ENCODE measurements at places on chromosomes 1 and 21.
A peak's percentile ranks its signal among the peaks of the same experiment; 100 is the strongest.

GRCh38 chr21:38267136-38267755 is 10.5 kb downstream of the KCNJ15 start:
- H3K36me3 ChIP-seq: no peaks in the 10 kb centered on the region
- H3K4me1 ChIP-seq: peaks cover 51% of the 10 kb centered on the region
- no peak overlapping the region for H3K4me3 ChIP-seq
- H3K27me3 ChIP-seq: no peaks in the 10 kb centered on the region

DNA sequence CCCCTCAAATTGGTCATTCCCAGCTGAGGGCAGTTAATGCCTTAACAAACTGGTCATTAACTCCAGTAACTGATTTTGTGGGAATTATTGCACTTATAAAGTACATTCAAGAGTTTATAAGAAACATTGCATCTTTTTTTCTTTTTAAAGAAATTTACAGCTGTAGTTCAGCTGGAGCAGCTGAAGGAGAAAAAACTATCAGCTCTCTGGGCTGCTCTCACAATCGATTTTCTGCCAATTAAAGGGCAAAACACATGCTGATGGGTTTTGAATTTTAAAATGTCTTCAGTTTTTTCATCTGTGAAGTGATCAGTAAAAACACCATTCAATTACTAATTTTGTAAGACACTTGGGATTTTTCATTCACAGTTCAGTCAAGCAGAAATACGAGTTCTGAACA is 74.7 kb downstream of the KIFAP3 start:
- peak overlapping the region; percentile 21 for H3K27ac ChIP-seq
- H3K27me3 ChIP-seq: no peaks in the 10 kb centered on the region
- DNase-seq: no peak
- no peak overlapping the region for H3K4me3 ChIP-seq
- H3K36me3 ChIP-seq: no peaks in the 10 kb centered on the region
- H3K4me1 ChIP-seq: peaks cover 29% of the 10 kb centered on the region

DNA sequence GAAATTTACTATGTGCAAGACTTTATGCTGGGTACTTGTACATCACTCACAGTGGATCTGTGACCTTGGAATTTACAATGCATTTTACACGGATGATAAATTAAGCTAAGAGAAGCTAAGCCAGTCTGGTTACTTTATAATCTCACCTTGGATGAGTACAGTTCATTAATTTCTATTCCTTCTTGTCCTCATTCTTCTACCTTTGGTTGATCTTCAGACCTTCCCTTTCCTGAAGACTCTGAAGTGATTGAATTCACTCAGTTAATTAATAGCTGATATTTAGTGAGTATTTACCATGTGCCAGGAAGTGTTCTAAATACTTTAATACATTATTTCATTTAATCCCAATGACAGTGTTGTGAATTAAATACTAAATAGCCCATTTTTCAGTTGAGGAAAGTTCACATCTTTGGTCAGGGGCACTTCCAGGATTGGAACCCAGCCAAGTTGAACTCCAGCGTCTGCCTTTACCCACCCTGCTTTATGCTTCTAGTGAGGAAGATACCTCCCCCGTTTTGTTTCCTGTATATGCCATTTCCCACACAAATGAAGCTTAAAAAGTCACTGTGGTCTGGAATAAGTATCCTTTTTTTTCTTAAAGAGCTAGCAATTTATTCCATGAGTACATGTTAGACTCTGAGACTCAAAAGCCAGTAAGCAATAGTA is 146.6 kb downstream of the TLR5 start:
- H3K27me3 ChIP-seq: no peaks in the 10 kb centered on the region
- no peak for DNase-seq
- no peak overlapping the region for H3K27ac ChIP-seq
- H3K4me3 ChIP-seq: no peak overlapping the region
- peaks cover 6% of the 10 kb centered on the region for H3K36me3 ChIP-seq
- peaks cover 10% of the 10 kb centered on the region for H3K4me1 ChIP-seq

DNA sequence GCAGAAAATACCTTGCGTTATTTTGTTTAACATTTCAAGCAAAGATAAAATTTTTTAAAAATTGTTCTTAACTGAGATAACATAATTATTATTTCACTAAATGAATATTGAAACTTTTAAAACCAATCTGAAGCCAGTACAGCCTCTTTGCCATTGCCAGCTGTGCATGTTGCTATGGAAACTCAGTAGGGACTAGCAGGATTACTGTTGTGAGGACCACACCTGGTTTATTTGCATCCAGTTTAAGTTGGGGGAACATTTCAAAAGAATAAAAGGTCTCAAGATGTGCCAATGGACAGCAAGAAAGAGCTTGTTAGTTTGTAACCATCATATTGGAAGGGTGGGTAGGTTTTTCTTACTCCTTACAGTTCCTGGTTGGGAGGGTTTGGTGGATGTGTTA is 80.7 kb downstream of the POU2F1 start:
- H3K4me3 ChIP-seq: no peak overlapping the region
- no peaks in the 10 kb centered on the region for H3K36me3 ChIP-seq
- no peak for DNase-seq
- no peak overlapping the region for H3K27ac ChIP-seq
- H3K27me3 ChIP-seq: no peaks in the 10 kb centered on the region

DNA sequence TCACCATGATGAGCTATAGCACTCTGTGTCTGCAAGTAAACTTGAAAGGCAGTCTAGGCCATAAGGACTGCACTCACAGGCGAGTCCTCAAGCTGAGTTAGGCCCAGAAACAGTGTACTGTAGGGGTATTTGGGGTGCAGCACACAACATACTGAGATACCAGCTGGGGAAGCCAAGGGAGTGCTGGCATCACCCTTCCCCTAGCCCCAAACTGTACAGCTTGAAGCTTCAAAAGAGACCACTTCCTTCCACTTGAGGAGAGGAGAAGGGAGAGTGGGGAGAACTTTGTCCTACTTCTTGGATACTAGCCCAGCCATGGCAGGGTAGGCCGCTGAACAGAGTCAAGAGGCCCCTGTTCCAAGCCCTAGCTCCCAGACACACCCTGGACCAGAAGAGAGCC is 24.2 kb upstream of the SNX7 start:
- H3K27me3 ChIP-seq: no peaks in the 10 kb centered on the region
- no peak overlapping the region for H3K27ac ChIP-seq
- H3K36me3 ChIP-seq: no peaks in the 10 kb centered on the region
- DNase-seq: no peak

GRCh38 chr1:231216498-231216897 is 24.5 kb upstream of the GNPAT start:
- no peaks in the 10 kb centered on the region for H3K27me3 ChIP-seq
- H3K36me3 ChIP-seq: no peaks in the 10 kb centered on the region
- H3K4me3 ChIP-seq: no peak overlapping the region
- no peaks in the 10 kb centered on the region for H3K4me1 ChIP-seq
- DNase-seq: no peak

DNA sequence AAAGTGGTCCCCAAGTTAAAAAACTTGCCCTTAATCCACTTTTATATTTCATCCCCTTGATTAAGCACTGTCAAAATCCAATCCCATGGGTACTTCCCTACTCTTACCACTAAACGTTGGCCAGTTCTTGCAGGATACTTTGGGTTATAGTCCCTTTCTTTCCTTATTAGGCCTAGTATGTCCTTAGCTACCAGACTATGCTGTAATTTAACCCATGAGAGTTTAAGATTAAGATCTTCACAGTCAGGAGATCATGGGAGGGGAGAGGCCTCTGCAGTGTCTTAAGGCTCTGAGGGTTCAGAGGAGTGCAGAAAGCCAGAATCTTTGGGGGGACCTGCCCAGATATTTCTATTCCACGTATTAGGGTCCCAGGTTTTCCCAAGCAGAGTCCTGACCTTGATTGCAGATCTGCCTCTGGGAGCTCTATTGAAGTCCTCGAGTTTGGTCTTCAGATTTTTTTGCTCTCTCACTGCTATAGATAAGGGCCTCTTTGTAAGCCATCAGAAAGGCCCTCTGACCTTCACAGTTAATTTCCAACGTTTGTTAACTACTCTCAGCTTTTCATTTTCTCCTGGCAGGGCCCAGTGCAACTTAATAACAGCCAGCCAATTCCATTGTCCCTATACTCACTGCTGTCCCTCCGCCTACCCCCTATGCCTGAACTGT is 9.0 kb upstream of the CGN start:
- no peak overlapping the region for H3K4me3 ChIP-seq
- no peak for DNase-seq
- no peaks in the 10 kb centered on the region for H3K4me1 ChIP-seq
- H3K36me3 ChIP-seq: no peaks in the 10 kb centered on the region

GRCh38 chr1:161021165-161021969 is 415 bp upstream of the F11R start:
- H3K4me1 ChIP-seq: peaks cover 21% of the 10 kb centered on the region
- H3K27ac ChIP-seq: peak overlapping the region; percentile 89
- no peaks in the 10 kb centered on the region for H3K27me3 ChIP-seq
- H3K36me3 ChIP-seq: no peaks in the 10 kb centered on the region
- DNase-seq: peak; percentile 96
